ENCODE measurements at places on chromosomes 6 and 20. TPM values are rescaled to one million over a fixed set of nuclear protein-coding genes. Genes with fewer than 3 reads are reported as not detected.

DNA sequence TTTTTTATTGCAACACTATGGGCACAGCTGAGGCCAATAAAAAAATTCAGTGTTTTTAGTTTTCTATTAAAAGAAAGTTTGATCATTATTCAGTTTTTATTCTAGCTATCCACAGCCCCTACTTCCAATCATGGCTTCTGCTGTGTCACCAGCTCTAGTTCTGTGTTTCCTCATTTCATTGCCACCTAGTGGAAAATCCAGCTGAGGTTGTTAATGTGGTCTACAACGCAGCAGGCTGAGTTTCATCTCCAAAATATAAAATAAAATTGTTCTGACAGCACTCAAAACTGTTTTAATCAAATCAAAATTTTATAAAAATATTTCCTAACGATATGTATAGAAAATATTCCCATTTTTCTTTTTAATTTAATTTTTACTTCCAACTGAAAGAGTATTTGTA is 13.6 kb downstream of the COL9A1 start:
- no peak overlapping the region for H3K4me3 ChIP-seq
- H3K36me3 ChIP-seq: no peaks in the 10 kb centered on the region
- H3K27ac ChIP-seq: no peak overlapping the region
- DNase-seq: no peak
- no peaks in the 10 kb centered on the region for H3K27me3 ChIP-seq
- H3K4me1 ChIP-seq: peaks cover 15% of the 10 kb centered on the region

GRCh38 chr20:38126932-38127621 is 38.0 kb downstream of the TGM2 start:
- H3K4me1 ChIP-seq: no peaks in the 10 kb centered on the region
- no peak overlapping the region for H3K4me3 ChIP-seq
- DNase-seq: peak; percentile 27
- H3K27ac ChIP-seq: no peak overlapping the region
- H3K27me3 ChIP-seq: no peaks in the 10 kb centered on the region
- no peaks in the 10 kb centered on the region for H3K36me3 ChIP-seq

Gene TPD52L1
- 39.1 TPM for total RNA-seq

DNA sequence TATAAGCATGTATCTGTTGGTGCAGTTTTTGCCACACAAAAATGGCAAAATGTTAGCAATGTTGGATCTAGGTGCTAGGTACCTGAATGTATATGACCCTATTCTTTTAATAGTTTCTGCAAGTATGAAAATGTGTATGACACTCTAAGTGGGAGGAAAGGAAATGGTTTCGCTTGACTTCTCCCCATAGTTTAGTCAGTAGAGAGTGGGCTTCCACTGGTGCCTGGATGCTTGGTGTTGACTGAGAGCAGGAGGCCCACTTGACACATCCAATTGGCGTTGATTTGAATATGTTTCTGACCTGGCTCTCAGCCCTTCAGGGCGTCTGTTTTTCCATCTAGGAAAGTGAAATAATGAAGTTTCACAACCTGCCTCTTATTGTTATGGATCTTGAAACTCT is 41.8 kb upstream of the GABRR1 start:
- no peak for DNase-seq
- no peaks in the 10 kb centered on the region for H3K4me1 ChIP-seq
- no peak overlapping the region for H3K27ac ChIP-seq
- H3K27me3 ChIP-seq: no peaks in the 10 kb centered on the region
- H3K4me3 ChIP-seq: no peak overlapping the region
- H3K36me3 ChIP-seq: no peaks in the 10 kb centered on the region

DNA sequence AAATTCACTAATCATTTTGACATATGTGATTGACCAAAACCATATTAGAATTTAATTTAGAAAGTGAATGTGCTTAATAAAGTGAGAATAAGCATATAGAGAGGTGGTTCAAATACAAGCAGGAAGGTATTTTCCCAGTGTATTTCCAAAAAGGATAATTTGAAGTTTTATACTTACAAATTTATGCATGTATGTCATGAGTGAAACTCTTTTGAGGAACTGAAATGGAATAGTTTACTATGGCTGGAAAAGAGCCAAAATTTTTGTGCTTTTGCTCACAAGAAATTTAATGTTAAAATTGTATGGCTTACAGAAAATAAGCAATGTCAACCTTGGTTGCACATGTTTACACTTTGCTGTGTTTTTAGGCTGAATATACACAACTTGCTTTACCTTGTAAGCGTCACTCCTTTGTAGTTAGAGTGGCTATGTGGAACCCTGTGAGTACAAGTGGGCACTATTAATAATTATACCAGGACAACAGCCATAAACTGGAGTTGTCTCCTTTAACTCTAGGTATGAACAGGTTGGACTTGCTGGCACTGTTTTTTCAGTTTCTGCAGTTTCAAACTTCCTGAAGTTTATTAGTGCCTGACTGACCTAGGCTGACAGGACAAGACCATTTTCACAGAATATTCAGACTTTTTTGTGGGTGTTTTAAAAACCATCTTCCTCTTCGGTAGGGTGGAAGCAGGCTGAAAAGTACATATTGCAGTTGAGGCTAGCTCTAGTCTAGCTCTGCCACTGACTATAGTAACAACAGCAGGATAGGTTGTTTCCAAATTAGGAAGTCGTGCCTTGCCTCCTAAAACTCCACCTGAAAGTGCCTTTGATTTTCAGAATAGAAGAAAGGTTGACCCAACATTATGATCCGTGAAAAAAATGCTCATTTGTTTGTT is 6.0 kb downstream of the AFDN start:
- peak overlapping the region; percentile 12 for H3K4me3 ChIP-seq
- peaks cover 8% of the 10 kb centered on the region for H3K36me3 ChIP-seq
- H3K27me3 ChIP-seq: no peaks in the 10 kb centered on the region
- peaks cover 16% of the 10 kb centered on the region for H3K4me1 ChIP-seq

GRCh38 chr20:63106108-63106764 is 99.5 kb upstream of the BHLHE23 start:
- peaks cover 35% of the 10 kb centered on the region for H3K27me3 ChIP-seq
- no peak overlapping the region for H3K4me3 ChIP-seq
- no peak for DNase-seq
- H3K4me1 ChIP-seq: peaks cover 3% of the 10 kb centered on the region

Gene CNKSR3
- total RNA-seq: 5.9 TPM

Gene SLC22A7
- not detected for total RNA-seq

GRCh38 chr20:16167423-16168130 is 405.7 kb downstream of the KIF16B start:
- H3K36me3 ChIP-seq: no peaks in the 10 kb centered on the region
- H3K27ac ChIP-seq: no peak overlapping the region
- H3K4me1 ChIP-seq: no peaks in the 10 kb centered on the region
- H3K27me3 ChIP-seq: peaks cover 1% of the 10 kb centered on the region

GRCh38 chr6:159151266-159151855 is 17.8 kb upstream of the FNDC1 start:
- DNase-seq: peak; percentile 77
- no peaks in the 10 kb centered on the region for H3K4me1 ChIP-seq
- H3K27ac ChIP-seq: no peak overlapping the region
- H3K4me3 ChIP-seq: no peak overlapping the region
- no peaks in the 10 kb centered on the region for H3K36me3 ChIP-seq

Gene MCM3
- 168 TPM for total RNA-seq

Gene OPN5
- not detected for total RNA-seq

GRCh38 chr6:105804424-105804823 is 281.7 kb upstream of the PRDM1 start:
- peaks cover 1% of the 10 kb centered on the region for H3K4me1 ChIP-seq
- DNase-seq: no peak
- no peaks in the 10 kb centered on the region for H3K27me3 ChIP-seq
- no peaks in the 10 kb centered on the region for H3K36me3 ChIP-seq
- H3K27ac ChIP-seq: no peak overlapping the region
- no peak overlapping the region for H3K4me3 ChIP-seq

Gene AURKA
- total RNA-seq: 58.0 TPM

Gene DEFB118
- not detected for total RNA-seq

DNA sequence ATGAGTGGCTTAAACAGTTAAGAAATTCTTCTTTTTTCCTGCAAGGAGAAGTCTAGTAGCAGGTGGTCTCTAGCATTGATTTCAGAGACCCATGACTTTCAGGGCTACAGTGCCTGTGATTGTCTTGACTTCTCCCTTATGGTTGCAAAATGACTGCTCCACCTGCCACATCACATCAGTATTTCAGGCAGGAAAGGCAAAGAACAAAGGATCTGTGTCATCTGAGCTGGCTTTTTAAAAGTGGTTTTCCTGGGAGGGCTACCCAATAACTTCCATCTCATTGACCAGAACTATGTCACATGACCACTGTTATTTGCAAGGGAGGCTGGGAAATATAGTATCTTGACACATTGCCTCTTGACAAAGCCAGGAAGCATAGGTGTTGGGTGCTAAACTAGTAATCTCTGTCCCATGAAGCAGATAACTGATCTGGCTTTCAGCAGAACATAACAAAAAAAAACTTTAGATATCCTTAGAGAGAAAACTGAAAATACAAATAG is 226.2 kb downstream of the DHX35 start:
- H3K4me1 ChIP-seq: no peaks in the 10 kb centered on the region
- peaks cover 37% of the 10 kb centered on the region for H3K27me3 ChIP-seq
- H3K4me3 ChIP-seq: no peak overlapping the region

Gene SCGN
- not detected for total RNA-seq

DNA sequence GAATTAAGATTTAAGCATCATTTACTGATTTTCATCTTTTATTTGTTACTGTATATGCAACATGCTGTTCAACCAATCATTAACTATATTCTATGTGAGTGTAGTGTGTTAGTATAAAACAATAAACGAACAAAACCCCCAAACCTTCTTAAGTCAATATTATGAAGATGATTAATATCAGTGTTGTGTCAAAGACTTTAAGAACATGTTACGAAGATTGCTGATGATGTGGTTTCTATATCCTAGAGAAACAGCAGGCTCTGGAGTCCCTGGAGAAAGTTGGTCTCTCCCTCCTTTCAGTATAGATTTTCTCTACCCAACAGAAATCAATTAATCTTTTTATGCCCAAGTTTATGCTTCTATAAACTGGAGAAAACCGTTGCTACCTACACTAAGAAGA is 393.8 kb upstream of the HSF2 start:
- DNase-seq: no peak
- H3K27ac ChIP-seq: no peak overlapping the region
- H3K27me3 ChIP-seq: no peaks in the 10 kb centered on the region
- no peaks in the 10 kb centered on the region for H3K36me3 ChIP-seq
- no peak overlapping the region for H3K4me3 ChIP-seq
- peaks cover 15% of the 10 kb centered on the region for H3K4me1 ChIP-seq

DNA sequence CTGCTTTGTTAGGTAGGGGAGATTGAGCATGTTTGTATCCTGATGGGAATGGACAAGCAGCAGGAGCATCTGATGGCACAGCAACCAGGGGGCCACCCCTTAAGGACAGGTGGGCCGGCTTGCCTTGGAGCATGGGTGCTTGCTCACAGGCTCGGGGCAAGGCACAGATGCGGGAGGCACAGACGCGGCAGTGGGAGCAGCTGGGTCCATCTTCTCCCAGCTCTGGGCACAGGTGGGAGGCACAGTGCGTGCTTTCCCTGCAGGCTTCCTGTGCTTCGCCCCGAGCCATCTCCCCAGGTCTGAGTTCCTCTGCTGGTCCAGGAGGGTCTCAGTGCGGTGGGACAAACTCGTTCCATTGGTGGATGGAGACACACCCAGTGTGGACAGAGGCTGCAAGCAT is 73.6 kb upstream of the BHLHE23 start:
- H3K4me1 ChIP-seq: no peaks in the 10 kb centered on the region
- no peak overlapping the region for H3K4me3 ChIP-seq
- no peak overlapping the region for H3K27ac ChIP-seq
- no peak for DNase-seq
- peaks cover 14% of the 10 kb centered on the region for H3K27me3 ChIP-seq

DNA sequence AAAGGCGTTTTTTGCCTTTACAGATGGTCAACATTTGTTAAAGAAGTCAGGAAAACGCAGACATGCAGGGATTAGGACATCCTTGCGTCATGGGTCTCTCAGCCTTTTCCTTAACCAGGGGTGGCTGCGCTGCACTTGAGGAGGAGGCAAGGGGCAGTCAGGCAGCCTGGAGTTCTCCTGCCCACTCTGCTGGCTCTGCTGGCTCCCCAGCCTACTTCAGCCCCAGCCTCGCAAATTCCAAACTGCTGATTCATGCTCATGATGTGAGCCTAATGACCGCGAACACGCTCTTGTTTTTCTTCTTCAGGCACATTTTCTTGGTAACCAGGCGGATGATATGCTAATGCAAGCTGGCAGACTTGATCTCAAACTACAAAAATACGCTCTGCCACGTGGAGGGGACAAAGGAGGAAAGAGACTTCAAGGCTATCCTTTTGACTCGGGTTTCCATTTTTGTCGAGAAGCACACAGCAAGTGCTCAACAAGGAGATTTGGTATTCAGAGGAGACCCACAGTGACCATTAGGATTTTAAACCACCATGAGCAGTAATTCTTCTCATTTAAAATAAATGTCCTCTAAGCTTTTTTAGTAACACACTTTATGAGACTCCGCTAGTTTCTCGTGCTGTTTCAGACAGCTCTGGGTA is 290.3 kb upstream of the STXBP5 start:
- H3K36me3 ChIP-seq: no peaks in the 10 kb centered on the region
- no peaks in the 10 kb centered on the region for H3K27me3 ChIP-seq
- H3K4me1 ChIP-seq: no peaks in the 10 kb centered on the region
- peak; percentile 93 for DNase-seq

Gene KCNB1
- 0.84 TPM for total RNA-seq

- H3K36me3 ChIP-seq: no peaks in the 10 kb centered on the region
- peaks cover 18% of the 10 kb centered on the region for H3K27me3 ChIP-seq
- no peaks in the 10 kb centered on the region for H3K4me1 ChIP-seq
- no peak overlapping the region for H3K27ac ChIP-seq
- H3K4me3 ChIP-seq: no peak overlapping the region
Observed at GRCh38 chr20:36150489-36150846, 4.1 kb upstream of the EPB41L1 start.

DNA sequence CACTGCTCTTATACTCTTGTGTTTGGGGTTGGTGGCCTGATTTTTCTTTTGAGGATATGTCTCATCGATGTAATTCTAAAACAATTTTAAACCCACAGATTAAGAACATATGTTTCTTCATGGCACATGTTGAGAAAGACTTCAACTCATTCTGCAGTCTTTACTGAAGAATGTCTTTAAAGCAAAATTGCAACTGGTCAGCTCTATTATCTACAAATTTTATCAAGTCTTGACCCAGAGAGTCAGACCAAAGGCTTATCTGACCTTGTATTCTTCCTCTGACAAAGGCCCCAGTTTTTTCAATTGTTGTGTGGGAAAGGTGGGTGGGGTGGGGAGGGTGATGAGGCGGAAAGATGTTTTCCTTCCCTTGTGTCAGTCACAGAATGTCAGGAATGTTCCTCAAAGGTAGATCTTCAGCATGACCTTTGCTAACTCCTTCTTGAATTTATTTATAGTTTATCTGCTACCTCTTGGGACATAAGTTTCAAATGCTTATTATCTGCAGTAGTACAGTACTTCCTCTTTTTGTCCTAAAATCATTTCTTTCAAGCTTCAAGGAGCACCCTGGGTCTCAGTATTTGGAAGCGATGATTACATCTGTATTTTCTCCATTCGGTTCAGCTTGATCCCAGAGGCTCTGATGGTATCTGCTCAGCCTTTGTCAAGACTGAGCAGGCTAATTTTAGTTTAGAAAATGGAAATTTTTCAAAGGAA is 63.2 kb upstream of the TIAM2 start:
- peak overlapping the region; percentile 57 for H3K27ac ChIP-seq
- H3K27me3 ChIP-seq: no peaks in the 10 kb centered on the region
- H3K4me1 ChIP-seq: peaks cover 21% of the 10 kb centered on the region
- no peaks in the 10 kb centered on the region for H3K36me3 ChIP-seq
- H3K4me3 ChIP-seq: peak overlapping the region; percentile 47
- peak; percentile 81 for DNase-seq

Measured in endodermal cell (in vitro differentiated cells).